ENCODE measurements at places on chromosomes 2 and 18.

DNA sequence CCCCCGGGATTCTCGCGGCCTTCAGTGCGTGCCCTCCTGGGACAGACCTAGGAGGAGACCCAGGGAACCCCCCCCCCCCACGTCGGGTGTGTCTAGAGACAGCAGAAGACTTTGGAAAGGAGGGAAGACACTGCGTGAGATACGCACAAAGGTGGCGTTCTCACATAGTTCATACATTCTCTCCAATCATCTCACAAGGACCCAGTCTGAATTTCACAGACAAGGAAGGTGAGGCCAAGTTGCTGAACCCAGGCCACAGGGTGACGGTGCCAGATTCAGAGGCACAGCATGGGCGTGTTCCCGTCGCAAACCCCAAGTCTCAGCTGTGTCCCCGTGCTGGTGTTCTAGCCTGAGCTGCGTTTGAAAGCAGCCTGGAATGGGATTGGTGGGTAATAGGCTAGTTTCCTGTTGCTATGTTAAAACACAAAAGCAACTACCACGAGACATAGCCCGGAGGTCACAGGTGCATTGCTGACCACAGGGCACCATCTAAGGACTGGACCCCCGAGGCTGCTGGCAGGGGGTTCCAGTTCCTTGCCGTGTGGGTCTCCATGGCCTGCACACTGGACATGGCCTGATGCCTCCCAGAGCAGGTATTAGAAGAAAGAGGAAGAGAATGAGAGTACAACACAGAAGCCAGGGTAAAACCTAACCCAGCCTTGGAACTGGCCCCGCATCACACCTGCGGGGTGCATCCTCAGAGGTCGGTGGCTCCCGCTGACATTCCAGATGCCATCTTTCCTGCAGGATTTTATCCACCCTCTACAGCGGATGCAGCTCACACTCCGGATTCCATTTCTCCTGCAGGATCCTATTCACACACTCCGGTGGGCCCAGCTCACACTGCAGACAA is 1.1 kb upstream of the PXDN start:
- DNase-seq: no peak

GRCh38 chr2:219356834-219357233 is 24.3 kb upstream of the RESP18 start:
- DNase-seq: no peak

DNA sequence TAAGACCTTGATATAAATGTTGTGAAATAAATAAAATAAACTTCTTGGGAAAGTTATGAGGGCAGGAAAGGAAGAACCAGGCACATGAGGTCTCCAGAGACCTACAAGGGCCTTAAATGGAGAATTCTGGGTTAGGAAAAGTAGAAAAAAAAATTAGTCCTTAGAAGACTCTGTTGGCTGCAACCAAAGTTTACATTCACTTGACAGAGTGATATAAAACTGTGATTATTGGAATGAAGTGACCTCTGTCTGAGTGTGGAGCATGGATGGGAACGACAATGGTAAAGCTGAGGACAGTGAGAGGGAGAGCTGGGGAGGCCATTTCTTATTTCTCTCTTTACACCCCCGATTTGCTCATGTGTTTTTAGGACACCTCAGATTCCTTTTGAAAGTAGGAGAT is 29.0 kb upstream of the CAVIN2 start:
- DNase-seq: no peak

GRCh38 chr2:234382131-234382530 is 114.8 kb downstream of the ARL4C start:
- no peak for DNase-seq

DNA sequence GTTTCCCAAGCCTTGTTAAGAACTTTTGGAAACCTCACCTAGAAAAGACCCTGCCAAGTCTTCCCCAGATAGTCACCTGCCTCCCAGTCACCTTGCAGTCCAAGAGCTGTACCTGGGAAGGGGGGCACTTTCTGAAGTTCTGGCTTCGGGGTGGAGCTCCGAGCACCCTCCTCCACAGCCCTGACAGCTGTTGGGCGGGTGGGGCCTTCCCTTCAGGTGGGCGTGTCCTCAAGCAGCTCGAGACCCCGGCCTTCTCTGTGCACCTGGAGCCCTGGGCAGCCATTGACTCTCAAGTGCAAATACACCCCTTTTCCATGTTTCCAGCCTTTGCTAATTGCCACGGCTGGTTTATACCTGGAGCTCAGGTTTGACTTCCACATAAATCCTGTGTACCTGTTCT is 37.0 kb upstream of the IGFBP5 start:
- DNase-seq: no peak

GRCh38 chr2:223214394-223215253 is 162.6 kb downstream of the KCNE4 start:
- DNase-seq: no peak

DNA sequence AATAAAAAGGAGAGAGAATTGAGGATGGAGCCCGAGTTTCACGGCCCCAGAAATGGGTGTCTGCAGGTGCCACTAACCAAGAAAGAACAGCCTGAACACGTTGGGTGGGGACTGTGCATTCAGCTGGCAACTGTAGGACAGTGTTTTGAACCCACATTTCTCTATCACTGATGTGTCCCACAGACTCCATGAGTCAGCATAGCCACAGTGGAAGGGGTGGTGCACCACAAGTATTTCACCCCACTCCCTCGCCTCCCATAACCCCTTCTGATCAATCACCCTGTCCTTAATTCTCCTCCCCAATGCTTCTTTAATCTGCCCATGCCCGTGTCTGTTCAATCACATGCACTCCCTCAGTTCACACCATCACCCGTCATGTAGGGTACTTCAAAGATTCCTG is 291.5 kb downstream of the ZNF516 start:
- no peak for DNase-seq

GRCh38 chr2:11922294-11922693 is 175.9 kb downstream of the LPIN1 start:
- no peak for DNase-seq

GRCh38 chr2:52622266-52622665 is 1145.3 kb upstream of the CHAC2 start:
- no peak for DNase-seq

DNA sequence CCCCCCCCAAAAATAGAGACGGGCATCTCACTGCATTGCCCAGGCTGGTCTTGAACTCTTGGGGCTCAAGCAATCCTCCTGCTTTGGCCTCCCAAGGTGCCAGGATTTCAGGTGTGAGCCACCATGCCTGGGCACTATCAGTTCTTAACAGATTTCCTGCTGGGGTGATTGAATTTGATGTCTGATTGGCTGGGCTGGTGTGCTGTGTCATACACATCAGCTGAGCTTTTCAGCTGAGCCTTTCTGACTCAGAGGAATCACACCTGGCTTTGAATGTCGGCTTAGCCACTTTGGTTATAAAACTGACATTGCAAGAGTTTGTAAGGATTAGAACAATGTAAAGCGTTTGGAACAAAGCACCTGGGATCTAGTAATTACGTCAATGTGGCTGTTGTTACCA is 18.9 kb downstream of the NCAPH start:
- DNase-seq: no peak

DNA sequence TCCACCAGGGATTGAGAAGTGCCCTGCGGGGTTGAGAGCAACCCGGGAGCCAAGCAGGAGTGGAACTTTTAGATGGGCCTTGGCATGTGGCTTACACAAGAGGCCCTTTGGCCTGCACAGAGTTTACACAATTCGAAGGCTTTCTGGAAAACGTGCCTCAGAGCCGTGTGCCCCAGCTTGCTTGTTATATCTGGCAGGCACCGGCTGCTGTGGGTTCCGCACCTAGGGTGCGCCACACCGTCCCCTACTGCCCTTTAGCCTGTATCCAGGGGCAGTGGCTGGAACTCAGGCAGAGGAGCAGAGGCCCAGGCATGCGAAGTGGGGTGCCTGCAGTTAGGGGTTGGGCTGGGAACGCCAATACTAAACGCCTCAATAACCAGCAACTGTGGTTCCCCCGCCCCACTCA is 32.9 kb upstream of the EDAR start:
- no peak for DNase-seq

DNA sequence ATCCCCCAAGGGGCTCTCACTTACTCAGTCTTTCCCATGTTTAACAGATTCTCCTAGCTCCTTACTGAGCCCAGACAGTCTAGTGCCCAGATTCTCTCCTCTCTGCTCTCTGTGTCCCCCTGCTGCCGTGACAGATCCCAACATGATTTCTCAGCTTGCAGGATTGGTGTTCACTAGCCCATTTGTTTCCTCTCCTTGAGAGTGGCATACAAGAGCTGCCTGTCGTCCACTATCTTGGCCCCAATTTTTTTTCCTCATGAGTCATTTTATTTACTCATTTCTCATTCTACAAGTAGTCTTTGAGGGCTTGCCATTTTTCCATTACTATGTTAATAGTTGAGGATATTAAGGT is 199.9 kb upstream of the FN1 start:
- DNase-seq: no peak

- DNase-seq: no peak
Observed at GRCh38 chr2:97966545-97967215, 29.1 kb downstream of the TMEM131 start.

GRCh38 chr18:57806978-57807285 is 3.8 kb upstream of the ATP8B1 start:
- no peak for DNase-seq

GRCh38 chr2:88148929-88149438 is 21.1 kb upstream of the FABP1 start:
- no peak for DNase-seq

GRCh38 chr18:49151482-49151881 is 200.7 kb upstream of the SMAD7 start:
- no peak for DNase-seq

DNA sequence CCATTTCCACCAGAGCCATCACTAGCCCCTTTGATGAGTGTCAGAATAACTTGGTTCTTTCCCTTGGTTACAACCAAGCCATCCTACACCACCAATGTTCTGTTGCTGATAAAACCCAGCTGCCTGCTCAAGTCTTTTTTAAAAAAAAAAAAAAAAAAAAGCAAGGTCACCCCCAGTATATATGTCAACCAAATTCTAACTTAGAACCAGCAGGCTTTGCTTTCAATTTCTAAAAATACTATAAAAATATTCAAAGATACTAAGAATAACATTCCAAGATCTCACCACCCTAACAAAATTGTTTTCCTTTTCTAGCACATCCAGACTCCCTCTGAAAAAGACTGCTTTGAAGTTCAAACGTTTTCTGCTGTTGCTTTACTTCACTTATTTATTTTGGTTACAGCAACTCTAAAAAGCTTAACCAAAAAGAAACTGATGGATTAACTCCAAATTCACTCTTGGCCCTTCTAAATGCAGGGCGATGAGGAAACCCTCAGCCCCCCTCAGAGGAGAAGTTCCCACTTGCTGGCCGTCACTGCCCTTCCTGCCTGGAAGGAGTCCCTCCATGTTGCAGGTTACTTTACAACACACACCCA is 10.9 kb downstream of the UXS1 start:
- no peak for DNase-seq

DNA sequence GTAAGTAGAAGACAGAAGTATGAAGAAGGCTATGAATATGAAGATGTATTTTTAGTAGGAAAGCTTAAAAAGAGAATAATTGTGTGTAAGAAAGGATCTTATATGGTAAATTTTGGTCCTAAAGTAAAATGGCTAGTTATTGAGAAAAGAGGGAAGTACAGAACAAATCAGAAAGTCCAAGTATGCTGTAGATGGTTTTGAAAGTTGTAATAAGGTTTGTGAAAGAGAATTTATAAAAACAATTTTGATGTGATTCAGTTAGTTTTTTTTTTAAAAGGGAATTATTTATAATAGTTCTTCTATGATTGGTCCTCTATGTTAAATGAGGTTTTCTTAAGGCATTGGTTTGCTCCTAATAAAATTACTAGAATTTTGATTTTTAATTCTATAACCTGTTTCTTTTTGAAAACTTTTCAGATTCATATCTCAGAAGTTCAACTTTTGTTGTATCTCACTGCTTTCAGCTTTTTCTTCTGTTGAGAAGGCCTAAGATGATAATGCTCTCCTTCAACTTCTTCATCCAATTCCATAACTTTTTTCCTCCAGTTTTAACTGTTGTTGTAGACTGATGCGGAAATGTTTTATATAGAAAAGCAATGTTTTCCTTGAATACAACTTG is 322.7 kb downstream of the NOL4 start:
- no peak for DNase-seq

GRCh38 chr18:39796393-39796792 is 2158.6 kb upstream of the PIK3C3 start:
- no peak for DNase-seq

DNA sequence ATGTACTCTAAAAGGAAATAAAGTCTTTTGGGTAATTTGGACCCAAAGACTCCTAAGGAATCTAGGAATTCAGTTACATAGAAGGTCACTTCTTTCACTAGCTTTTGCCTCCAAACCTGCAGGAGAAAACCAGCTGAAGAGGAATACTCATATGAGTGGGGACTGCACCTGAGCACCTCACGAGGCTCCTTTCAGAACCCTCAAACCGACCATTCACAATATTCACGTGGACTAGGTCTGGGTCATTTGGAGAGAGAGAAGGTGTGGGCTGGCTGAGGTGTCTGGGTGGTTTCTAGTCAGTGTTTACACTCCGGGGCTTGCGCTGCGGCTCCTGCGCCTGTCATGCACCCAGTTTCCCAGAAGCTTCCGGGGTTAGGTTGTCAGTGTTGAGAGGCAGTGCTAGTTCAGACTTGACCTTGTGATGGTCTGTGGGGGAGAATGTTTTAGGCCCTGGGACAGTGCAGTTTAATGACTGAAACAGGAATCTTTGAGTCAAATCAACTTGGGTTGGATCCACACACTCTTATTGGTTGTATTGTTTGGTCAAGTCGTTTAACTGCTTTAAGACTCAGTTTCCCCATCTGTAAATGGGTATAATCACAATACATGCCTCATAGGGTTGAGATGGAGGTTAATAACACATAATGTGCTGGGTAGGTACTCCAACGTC is 78.4 kb downstream of the LIMS1 start:
- DNase-seq: no peak

GRCh38 chr2:7766088-7766722 is 849.0 kb downstream of the RNF144A start:
- DNase-seq: no peak

- DNase-seq: no peak
Observed at GRCh38 chr2:48461721-48462120, 68.2 kb upstream of the STON1 start.

DNA sequence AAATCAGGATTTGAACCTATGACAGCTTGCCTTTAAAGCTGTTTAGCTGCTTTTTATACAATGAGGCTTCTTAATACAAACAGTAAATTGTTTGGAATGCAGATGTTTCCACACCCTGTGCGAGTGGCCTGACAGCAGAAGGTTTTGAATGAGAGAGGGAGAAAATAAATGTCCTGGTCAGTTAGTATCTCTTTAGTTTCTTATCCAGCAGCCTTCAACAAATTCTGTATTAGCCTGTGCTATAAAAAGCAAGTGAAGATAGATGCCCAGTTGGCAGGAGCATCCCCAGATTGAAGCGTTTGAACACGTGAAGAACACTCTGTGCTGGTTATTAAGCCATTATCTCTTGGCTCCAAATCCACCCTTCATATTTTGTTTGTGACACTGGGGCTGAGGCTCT is 70.6 kb downstream of the CERS6 start:
- DNase-seq: no peak

- DNase-seq: no peak
Observed at GRCh38 chr2:59938181-59938580, 615.3 kb downstream of the BCL11A start.

GRCh38 chr2:18379870-18380269 is 180.6 kb downstream of the RDH14 start:
- DNase-seq: no peak

Data from stimulated activated CD4-positive, alpha-beta T cell treated with anti-CD3 and anti-CD28 coated beads, Interleukin-1b, Interleukin-23, amount 100 ng/mL, for 1 hour (primary cell).